ENCODE measurements at places on chromosomes 2 and 18.
A peak's percentile ranks its signal among the peaks of the same experiment; 100 is the strongest.

GRCh38 chr18:60215432-60215831, 157.1 kb downstream of the MC4R start:
- no peak for DNase-seq

- no peak for DNase-seq
These were observed 4.7 kb downstream of the CTDP1 start for GRCh38 chr18:79684283-79684631.

- DNase-seq, result no peak
These were observed 90.5 kb downstream of the NDUFA10 start for GRCh38 chr2:239934571-239935171.

DNA sequence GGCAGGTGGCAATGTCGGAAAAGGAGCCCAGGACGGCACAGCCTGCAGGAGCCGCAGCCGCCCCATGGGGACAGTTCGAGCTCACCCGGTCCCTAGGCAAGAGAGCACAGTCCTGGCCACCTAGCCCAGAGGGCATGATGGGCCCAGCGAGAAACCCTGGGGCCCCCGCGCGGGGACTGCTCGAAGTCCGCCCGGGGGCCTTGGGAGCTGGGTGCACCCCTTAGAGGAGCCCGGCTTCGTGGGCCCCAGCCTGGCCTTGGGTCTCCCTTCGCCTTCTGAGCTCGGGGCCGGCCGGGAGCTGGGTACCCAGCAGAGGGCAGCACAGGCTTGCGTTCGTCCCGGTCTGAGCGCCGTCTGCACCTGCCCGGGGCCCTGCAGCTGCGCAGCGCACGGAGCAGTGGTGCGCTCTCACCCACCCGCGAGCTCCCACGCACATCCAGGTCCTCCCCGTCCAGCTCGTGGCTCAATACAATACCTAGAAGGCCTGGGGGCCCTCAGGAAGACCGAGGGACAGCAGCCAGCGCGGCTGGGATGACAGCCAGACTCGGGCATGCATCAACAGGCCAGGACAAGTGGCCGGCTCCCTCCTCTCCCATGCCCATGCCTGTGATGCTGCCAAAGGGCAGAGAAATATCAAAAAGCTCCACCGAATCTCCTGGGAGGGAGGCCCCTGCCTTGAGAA, 96.2 kb upstream of the ZNF532 start:
- peak; percentile 92 for DNase-seq

- DNase-seq, result no peak
These were observed 71.7 kb upstream of the WDR75 start for GRCh38 chr2:189369566-189369965.

GRCh38 chr2:219448099-219448775, 13.6 kb downstream of the SPEG start:
- DNase-seq, result no peak

DNA sequence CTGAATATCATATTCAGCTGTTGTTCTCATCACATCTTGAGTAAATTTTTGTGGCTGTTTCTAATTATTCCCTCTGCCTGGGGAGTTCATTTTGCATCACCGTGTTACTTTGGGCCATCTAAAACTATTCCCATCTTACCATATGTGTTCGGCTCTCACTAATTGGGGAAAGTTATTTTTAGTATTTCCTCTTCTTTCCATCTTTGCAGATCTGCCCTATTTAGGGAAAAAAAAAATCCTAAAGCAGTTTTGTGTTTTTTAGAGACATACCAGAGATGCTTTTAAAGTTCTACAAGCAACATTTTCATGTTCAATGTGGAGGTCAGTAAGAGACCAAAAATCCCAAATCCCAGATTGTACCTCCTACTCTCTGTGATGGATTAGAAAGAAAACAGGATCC, 111.3 kb upstream of the NDUFV2 start:
- no peak for DNase-seq

- DNase-seq, result no peak
These were observed 201.2 kb downstream of the TPGS2 start for GRCh38 chr18:36627637-36628036.

DNA sequence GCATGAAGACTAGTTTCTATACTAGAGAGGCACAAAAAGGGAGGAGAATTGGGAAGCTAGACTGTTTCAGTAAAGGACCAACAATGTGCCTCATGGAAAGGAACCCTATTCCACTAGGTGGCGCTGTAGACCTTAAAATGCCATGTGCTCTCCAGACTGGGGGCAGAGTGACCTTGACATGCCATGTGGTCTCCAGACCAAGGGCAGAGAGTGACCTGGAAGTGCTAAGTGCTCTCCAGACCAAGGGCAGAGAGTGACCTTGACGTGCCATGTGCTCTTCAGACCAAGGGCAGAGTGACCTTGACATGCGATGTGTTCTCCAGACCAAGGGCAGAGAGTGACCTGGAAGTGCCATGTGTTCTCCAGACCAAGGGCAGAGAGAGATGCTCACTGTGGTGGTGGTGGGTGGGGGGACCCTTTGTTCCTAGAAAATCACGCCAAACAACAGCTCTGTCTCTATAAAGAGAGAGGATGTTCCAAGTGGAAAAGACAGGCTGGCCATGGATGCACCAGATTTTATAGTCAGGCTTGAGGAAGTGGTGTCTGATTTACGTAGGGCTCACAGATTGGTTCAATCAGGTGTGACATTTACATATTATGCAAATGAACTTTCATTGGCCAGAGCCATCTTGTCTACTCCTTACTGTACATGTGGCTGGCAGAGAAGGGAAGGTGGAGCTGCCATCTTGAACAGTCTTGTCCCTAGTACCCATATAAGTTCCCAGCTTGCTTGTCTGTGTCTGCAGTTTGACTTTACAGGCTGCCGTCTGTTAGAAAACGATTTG, 344.0 kb upstream of the DDX18 start:
- DNase-seq, result peak; percentile 81

- DNase-seq, result no peak
These were observed 16.6 kb upstream of the HK2 start for GRCh38 chr2:74817304-74817675.

- no peak for DNase-seq
These were observed 34.0 kb downstream of the CCNT2 start for GRCh38 chr2:134952608-134953007.

DNA sequence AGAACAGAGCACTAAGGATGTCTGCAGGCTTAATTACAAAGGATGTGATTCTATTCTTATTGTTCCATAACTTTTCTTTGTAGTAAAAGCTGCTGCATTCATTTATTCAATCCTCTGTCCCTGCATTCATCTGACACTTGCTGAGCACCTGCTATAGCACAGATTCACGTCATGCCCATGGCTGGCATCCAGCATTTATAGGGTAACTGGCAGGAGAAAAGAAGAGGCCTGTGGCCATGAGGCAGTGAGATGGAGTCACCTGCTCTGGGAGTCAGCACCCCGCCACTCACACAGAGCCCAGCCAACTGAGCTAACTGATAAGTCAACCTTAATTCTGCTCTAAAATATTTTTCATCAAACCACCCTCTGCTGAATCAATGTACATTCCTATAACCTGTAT, 18.3 kb upstream of the CDC42EP3 start:
- no peak for DNase-seq

DNA sequence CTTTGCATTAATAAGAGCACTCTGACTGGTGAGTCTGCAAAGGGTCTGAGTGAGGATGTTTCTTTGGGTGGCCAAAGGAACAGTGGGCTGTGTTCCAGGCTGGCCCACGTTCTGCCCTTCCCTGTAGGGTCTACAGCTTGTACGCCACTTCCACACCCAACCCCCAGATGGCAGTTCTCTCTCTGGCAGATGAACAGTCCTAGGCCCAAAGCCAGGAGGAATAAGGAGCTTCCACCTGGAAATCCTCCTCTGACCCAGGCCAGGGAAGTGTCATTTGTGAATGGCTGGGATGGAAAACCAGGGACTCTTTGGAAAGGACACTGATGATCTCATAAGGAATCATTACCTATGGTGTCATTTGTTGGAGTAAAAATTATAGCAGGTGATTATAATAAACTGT, 6.6 kb downstream of the OTOF start:
- no peak for DNase-seq

DNA sequence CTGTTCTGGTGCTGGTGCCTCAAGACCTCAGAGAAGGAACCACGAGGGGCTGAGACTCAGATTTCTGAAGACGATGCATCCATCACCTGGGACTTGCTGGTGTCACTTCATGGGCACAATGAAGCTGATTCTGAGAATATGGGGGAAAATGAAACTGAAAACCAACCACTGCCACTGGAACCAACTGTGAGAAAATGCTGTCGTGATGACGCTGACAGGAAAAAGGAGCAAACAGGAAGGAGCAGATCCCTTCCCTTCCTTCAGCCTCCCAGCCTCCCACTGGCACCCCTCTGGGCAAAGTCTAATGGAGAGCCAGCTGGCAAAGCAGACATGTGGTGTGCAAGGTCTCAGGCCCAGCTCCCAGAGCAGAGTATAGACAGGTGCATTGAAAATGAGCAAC, 109.7 kb downstream of the FOXI3 start:
- no peak for DNase-seq
